ENCODE measurements at places on chromosomes 16 and 17.

DNA sequence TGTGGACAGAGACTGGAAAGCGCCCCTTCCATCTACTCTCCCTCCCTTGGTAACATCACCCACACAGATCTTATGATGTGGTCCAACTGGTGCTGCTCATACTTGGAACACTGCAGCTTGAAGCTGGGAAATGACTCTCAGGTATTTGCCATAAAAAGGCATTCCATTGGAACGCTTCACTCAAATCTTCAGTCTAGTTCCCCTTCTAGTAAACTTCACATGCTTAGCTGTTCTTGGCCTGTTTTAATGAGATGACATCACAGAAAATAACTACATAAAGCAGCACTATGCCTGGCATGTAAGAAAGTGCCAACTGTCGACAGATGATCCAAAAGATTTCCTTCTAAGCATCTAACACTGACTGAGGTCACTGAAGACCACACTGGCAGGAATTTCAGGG, 9.3 kb downstream of the ZNF263 start:
- H3K27ac ChIP-seq = no peak overlapping the region
- no peak overlapping the region for H3K4me3 ChIP-seq
- H3K4me1 ChIP-seq = peaks cover 4% of the 10 kb centered on the region
- H3K27me3 ChIP-seq = no peaks in the 10 kb centered on the region

- no peaks in the 10 kb centered on the region for H3K4me1 ChIP-seq
- H3K27ac ChIP-seq = no peak overlapping the region
- H3K4me3 ChIP-seq = no peak overlapping the region
Measured at GRCh38 chr16:2977440-2977839, 2.8 kb downstream of the PKMYT1 start.

DNA sequence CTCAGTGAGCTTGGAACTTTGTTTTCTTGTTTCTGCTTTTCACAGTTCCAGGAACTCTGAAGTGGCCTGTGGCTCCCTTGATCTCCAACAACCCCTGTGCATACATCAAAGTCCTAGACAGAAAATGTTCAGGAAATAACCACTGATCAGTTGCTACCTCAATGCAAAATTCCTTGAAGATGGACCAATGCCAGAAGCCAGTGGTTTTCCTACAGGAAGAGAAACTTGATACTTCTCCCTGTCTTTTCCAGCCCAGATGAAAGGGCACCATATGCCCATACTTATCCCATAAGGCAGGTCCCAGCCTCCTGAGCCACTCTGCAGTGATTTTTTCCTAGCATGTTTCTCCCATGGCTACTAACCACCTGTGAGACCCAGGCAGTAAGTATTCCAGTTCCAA, 12.3 kb upstream of the CDRT4 start:
- no peaks in the 10 kb centered on the region for H3K27me3 ChIP-seq
- no peak overlapping the region for H3K27ac ChIP-seq
- peaks cover 7% of the 10 kb centered on the region for H3K36me3 ChIP-seq
- H3K4me3 ChIP-seq = no peak overlapping the region

GRCh38 chr17:55484575-55484974, 26.7 kb downstream of the SMIM36 start:
- ATAC-seq = no peak
- peaks cover 24% of the 10 kb centered on the region for H3K4me1 ChIP-seq
- no peak overlapping the region for H3K27ac ChIP-seq
- no peaks in the 10 kb centered on the region for H3K36me3 ChIP-seq

- H3K4me1 ChIP-seq = no peaks in the 10 kb centered on the region
- H3K27me3 ChIP-seq = no peaks in the 10 kb centered on the region
- H3K4me3 ChIP-seq = no peak overlapping the region
- H3K27ac ChIP-seq = no peak overlapping the region
- no peaks in the 10 kb centered on the region for H3K36me3 ChIP-seq
Measured at GRCh38 chr16:61770301-61770700, 265.9 kb downstream of the CDH8 start.

GRCh38 chr17:43616029-43616351, 45.7 kb downstream of the MEOX1 start:
- H3K27ac ChIP-seq = no peak overlapping the region
- H3K4me1 ChIP-seq = peaks cover 18% of the 10 kb centered on the region
- H3K27me3 ChIP-seq = peaks cover 7% of the 10 kb centered on the region
- H3K36me3 ChIP-seq = no peaks in the 10 kb centered on the region
- no peak for ATAC-seq
